ENCODE measurements at places on chromosomes 7 and 10.

GRCh38 chr10:86653987-86654386, 360 bp upstream of the OPN4 start:
- DNase-seq = no peak

DNA sequence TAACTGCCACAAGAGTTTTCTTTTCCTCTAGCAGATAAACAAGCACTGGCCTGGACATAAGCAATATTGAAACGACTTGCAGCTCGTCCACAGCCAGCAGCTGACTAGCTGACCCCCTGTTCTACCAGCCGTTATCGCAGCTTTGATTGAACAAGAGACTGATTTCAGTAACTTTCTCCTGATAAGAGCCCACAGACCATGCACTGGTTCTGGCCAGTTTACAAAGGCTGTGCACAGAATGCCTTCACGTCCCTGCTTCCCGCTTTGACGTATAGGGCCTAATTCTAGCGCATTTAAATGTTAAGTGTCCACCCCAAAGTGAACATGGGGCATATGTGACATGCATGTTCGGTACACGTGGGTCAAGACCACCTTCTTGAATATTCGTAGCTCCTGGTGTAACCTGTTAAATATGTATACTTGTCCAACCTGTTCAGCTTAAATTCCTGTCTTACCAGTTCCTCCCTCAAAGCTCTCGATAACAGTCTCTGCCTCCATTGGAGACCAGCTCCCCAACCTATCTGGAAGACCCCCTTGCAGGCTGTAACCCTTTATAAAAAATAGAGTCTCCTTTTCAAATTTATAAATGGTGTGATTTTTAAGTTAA, 69.2 kb downstream of the LYZL1 start:
- DNase-seq = no peak

DNA sequence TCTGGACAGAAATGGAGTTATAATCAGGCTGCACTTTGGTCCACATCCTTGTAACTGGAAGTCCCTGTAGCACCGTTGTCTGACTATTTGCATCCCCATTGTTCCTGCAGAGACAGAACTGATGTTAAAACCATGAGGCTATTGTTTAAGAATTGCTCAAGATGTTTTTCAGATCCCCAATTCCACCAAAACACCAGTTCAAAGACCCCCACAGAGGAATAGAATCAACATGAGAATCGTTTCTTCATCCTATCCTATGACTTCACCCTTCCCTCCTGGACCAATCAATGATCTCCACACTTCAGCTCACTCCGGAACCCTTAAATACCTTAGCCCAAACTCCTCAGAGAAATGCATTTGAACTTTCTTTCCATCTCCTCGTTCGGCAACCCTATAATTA, 57.1 kb upstream of the GRID1 start:
- no peak for DNase-seq

DNA sequence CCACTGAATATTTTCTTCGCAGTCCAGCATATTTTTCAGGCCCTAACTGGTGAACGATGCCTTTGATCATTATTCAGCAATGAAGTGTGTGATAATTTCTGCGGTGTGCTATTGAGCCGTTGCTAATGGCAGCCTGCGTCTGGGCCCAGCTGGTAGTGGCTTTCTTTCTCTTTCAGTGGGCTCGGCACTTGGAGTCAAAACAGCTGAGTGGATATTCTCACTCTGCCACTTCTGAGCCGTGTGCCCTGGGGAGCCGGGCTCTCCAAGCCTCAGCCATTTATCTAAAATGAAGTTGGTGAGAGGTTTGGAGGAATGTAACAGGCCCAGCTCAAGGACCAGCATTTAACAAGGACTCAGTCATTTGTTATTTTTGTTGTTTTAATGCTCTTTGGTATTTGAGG, 87.5 kb upstream of the IFRD1 start:
- DNase-seq = no peak

- DNase-seq = no peak
Observed at GRCh38 chr10:118952493-118953295, 76.8 kb upstream of the NANOS1 start.
